Spleen (tissue), 13 donors: ENCODE measurements at places on chromosomes 1 and 21. TPM values are rescaled to one million over a fixed set of nuclear protein-coding genes. Genes with fewer than 3 reads are reported as not detected.

Gene SUMO3
- 64.1 TPM for total RNA-seq

Gene PYHIN1
- 28.9 TPM for total RNA-seq

Gene COQ8A
- total RNA-seq = 37.2 TPM

Gene EXO1
- 2.4 TPM for total RNA-seq

Gene NRDC
- 138 TPM for total RNA-seq

Gene SPAG17
- total RNA-seq = not detected

Gene FCGR3B
- total RNA-seq = 39.1 TPM

Gene ANKRD35
- total RNA-seq = 0.26 TPM

Gene EPHB2
- total RNA-seq = 9.2 TPM

DNA sequence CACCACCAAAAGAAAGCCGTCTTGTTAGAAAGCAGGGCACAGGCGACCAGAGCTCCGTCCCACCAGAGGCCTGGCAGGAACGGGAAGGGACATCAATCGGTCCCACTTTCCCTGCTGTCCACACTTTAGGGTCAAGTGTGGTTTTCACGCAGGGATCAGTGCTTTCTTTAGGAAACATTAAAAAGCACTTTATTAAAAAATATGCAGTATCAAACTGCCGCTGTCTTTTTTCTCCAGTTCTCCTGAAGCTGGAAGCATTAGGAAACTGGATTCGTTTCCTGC is 437 bp downstream of the IFNLR1 start:
- no peak for DNase-seq
- no peaks in the 10 kb centered on the region for H3K36me3 ChIP-seq
- peak overlapping the region; percentile 24 for H3K4me3 ChIP-seq
- peaks cover 28% of the 10 kb centered on the region for H3K27me3 ChIP-seq

DNA sequence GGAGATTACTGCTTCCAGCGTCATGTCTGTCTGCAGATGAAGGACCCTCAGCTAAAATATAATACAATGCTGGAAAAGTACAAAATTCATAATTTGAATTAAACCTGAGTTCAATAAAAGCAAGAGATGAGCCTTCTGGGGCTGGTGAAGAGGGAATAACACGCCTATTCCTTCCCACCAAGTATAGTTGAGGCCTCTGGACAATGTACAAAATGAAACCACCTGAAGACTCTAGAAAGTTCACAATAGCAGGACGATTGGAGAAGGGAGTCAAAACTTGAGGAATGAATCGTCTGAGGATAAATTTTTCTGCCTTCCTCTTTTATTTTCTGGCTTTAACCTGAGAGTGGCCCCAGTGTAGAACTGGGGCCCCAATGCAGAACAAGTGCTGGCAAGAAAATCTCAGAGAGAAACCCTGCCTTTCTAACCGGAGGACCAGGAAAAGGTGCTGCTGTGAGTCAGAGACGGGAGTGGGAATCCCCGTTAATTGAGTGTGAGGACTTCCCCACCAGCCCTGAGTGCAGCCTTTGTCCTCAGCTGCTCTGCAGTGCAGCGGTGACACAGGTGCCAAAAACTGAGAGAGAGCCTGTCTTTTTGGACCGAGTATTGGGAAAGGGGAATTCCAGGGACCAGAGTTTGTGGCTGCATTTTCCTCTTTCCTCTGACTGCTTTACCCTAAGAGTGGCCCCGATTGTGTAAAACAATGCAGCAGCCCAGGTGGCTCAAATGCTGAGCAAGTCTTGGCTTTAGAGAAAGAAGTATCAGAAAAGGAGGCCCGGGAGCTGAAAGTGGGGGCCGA is 264.9 kb downstream of the DYRK1A start:
- no peak overlapping the region for H3K27ac ChIP-seq
- no peaks in the 10 kb centered on the region for H3K27me3 ChIP-seq
- H3K4me1 ChIP-seq = no peaks in the 10 kb centered on the region
- no peak overlapping the region for H3K4me3 ChIP-seq
- no peaks in the 10 kb centered on the region for H3K36me3 ChIP-seq
- DNase-seq = no peak

- no peaks in the 10 kb centered on the region for H3K4me1 ChIP-seq
- H3K4me3 ChIP-seq = no peak overlapping the region
- H3K27me3 ChIP-seq = no peaks in the 10 kb centered on the region
- no peak for DNase-seq
- no peaks in the 10 kb centered on the region for H3K36me3 ChIP-seq
These were observed 181.5 kb downstream of the PLPP3 start for GRCh38 chr1:56397811-56398231.

GRCh38 chr1:235533476-235534168 is 29.4 kb upstream of the B3GALNT2 start:
- no peak for DNase-seq
- no peak overlapping the region for H3K4me3 ChIP-seq
- no peaks in the 10 kb centered on the region for H3K4me1 ChIP-seq
- no peaks in the 10 kb centered on the region for H3K36me3 ChIP-seq

DNA sequence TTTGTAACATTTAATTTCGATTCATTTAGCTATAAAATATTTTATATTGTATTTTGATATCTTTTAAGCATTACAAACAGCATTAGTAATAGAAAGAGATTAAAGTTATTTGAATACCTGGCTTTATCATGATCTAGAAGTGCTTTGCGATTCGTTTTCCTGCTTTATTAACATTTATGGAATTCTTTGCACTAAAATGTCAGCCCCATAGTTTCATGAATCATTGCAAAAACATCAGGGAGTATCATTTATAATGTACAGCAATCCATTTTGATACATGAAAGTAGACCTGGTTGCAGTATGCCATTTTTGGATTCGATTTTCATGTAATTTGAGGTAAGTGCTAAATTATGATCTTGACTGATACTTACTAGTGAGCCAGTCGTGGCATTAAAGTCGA is 108.0 kb upstream of the DPYD start:
- H3K36me3 ChIP-seq = no peaks in the 10 kb centered on the region
- no peak overlapping the region for H3K4me3 ChIP-seq
- no peaks in the 10 kb centered on the region for H3K4me1 ChIP-seq
- no peaks in the 10 kb centered on the region for H3K27me3 ChIP-seq
- DNase-seq = no peak

DNA sequence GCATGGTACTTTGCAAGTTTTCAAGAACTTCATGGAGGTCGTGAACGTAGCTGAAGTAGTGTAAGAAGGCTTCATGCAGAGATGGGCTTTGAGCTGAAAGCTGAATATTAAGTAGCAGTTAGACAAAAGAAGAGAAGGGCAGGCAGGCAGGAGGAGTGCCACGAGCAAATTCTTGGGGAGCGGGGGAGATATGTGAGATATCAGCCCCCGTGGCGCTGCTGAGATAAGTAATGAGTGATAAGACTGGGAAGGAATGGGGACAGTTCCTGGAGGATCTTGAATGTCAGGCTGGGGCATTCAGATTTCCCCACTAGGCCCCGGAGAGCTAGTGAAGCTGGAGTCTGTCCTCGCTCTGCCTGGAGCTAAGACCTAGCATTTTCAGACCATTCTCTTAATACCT is 27.9 kb upstream of the KIRREL1 start:
- no peak overlapping the region for H3K27ac ChIP-seq
- H3K4me3 ChIP-seq = no peak overlapping the region
- no peak for DNase-seq
- no peaks in the 10 kb centered on the region for H3K36me3 ChIP-seq
- peaks cover 4% of the 10 kb centered on the region for H3K4me1 ChIP-seq

GRCh38 chr1:46599059-46599970 is 4.8 kb downstream of the MKNK1 start:
- DNase-seq = no peak
- peaks cover 12% of the 10 kb centered on the region for H3K4me1 ChIP-seq
- H3K27me3 ChIP-seq = no peaks in the 10 kb centered on the region
- peak overlapping the region; percentile 17 for H3K27ac ChIP-seq
- no peaks in the 10 kb centered on the region for H3K36me3 ChIP-seq
- H3K4me3 ChIP-seq = no peak overlapping the region

- H3K27ac ChIP-seq = no peak overlapping the region
- no peaks in the 10 kb centered on the region for H3K27me3 ChIP-seq
- DNase-seq = no peak
- no peak overlapping the region for H3K4me3 ChIP-seq
- H3K4me1 ChIP-seq = peaks cover 28% of the 10 kb centered on the region
These were observed 119.9 kb downstream of the FASLG start for GRCh38 chr1:172778456-172779455.

GRCh38 chr1:68917456-68917855 is 420.6 kb upstream of the DEPDC1 start:
- H3K36me3 ChIP-seq = no peaks in the 10 kb centered on the region
- H3K4me1 ChIP-seq = no peaks in the 10 kb centered on the region
- no peaks in the 10 kb centered on the region for H3K27me3 ChIP-seq

GRCh38 chr1:105934806-105935205 is 1121.7 kb upstream of the PRMT6 start:
- no peak for DNase-seq
- no peak overlapping the region for H3K4me3 ChIP-seq
- no peaks in the 10 kb centered on the region for H3K36me3 ChIP-seq
- H3K27me3 ChIP-seq = no peaks in the 10 kb centered on the region
- no peaks in the 10 kb centered on the region for H3K4me1 ChIP-seq

DNA sequence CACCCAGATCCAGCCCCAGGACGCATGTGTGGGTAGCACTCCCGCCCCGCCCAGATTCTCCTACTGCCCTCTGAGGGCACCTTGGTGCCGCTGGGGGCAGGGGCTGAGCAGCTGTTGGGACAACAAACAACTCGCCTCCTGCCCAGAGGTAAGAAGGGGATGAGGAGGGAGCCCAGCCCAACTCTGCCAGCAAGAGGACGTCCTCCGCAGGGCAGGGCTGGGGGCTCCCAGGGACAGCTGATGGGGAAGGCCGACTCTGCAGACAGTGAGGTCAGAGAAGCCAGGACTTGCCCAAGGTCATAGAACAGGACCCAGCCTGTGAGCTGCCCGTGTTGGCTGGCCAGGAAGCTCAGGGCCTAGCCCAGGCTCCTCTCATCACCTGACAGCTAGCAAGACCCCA is 18.8 kb downstream of the RAP1GAP start:
- H3K4me1 ChIP-seq = peaks cover 21% of the 10 kb centered on the region
- H3K36me3 ChIP-seq = no peaks in the 10 kb centered on the region
- no peak overlapping the region for H3K4me3 ChIP-seq

- DNase-seq = no peak
- no peak overlapping the region for H3K27ac ChIP-seq
- H3K4me1 ChIP-seq = no peaks in the 10 kb centered on the region
- H3K4me3 ChIP-seq = no peak overlapping the region
- H3K36me3 ChIP-seq = no peaks in the 10 kb centered on the region
- H3K27me3 ChIP-seq = no peaks in the 10 kb centered on the region
These were observed 477.5 kb downstream of the NUF2 start for GRCh38 chr1:163799190-163799805.

- peaks cover 11% of the 10 kb centered on the region for H3K36me3 ChIP-seq
These were observed 25.6 kb downstream of the PDC start for GRCh38 chr1:186435336-186435735.

DNA sequence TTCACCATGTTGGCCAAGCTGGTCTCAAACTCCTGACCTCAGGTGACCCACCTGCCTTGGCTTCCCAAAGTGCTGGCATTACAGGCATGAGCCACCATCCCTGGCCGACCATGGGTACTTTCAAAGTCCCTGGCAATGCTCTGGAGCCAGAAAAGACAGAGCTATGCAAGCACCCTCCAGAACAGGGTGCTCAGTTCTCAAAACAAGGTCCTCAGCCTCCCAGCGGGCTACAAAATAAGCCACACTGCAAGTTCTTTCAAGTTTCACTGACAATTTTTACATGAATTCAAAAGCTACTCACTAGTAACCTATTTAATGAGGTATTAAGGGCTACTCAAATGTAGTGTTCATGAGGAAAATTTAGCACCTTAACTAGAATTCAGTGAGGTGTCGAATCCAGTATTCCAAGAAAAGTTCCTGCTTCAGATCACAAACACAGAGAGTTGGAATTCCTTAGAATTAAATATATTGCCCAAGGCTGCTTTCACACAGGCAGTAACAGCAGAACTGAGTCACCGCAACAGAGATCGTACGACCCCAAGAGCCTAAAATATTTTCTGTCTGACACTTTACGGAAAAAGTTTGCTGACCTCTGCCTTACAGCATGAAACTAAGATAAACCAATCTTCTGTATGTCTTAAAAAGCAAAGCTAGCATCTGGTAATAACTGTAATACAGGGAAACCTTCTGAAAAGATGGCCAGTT is 60.7 kb downstream of the HSF2BP start:
- H3K4me3 ChIP-seq = no peak overlapping the region
- no peaks in the 10 kb centered on the region for H3K27me3 ChIP-seq
- DNase-seq = no peak
- no peak overlapping the region for H3K27ac ChIP-seq
- no peaks in the 10 kb centered on the region for H3K36me3 ChIP-seq
- no peaks in the 10 kb centered on the region for H3K4me1 ChIP-seq

- H3K36me3 ChIP-seq = no peaks in the 10 kb centered on the region
- DNase-seq = no peak
- H3K27me3 ChIP-seq = no peaks in the 10 kb centered on the region
These were observed 191.7 kb downstream of the GIPC2 start for GRCh38 chr1:78237364-78237916.

DNA sequence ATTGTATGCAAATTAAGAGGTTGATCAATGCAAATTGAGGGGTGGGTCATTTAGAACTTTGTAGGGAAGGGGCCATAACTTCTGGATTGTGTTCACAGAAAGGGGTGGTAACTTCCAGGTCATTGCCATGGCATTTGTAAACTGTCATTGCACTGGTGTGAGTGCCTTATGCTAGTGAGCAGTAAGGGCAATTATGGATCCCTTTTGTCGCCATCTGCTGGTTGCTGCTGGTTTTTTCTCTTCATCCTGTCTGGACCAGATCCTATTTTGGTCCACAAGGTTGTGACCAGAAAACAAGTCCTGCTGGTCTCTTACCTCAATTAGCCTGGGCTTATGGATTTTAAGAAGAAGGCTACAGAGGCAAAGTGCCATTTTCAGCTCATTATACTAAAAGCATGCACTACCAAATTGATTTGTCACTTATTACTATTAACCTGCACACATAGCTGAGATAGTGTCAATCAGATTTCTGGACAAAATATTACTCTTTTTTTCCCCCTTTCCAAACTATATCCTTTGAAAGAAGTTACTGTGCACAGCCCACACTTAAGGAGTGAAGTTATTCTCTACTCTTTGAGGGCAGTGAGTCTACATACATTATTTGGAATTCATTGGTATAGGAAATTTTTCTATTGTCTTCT is 196.2 kb downstream of the ZC3H11B start:
- no peak overlapping the region for H3K27ac ChIP-seq
- no peak for DNase-seq
- no peak overlapping the region for H3K4me3 ChIP-seq
- no peaks in the 10 kb centered on the region for H3K27me3 ChIP-seq

- H3K36me3 ChIP-seq = no peaks in the 10 kb centered on the region
- DNase-seq = no peak
- H3K4me1 ChIP-seq = no peaks in the 10 kb centered on the region
- H3K27me3 ChIP-seq = peaks cover 10% of the 10 kb centered on the region
- no peak overlapping the region for H3K4me3 ChIP-seq
- no peak overlapping the region for H3K27ac ChIP-seq
These were observed 32.6 kb upstream of the FNBP1L start for GRCh38 chr1:93415296-93415695.
